ENCODE measurements at places on chromosomes 2 and 18.

GRCh38 chr2:212005085-212005671 lies 533.4 kb downstream of the ERBB4 start:
- peak; percentile 35 for DNase-seq

GRCh38 chr2:194223218-194223617 lies 1433.8 kb upstream of the SLC39A10 start:
- no peak for DNase-seq

DNA sequence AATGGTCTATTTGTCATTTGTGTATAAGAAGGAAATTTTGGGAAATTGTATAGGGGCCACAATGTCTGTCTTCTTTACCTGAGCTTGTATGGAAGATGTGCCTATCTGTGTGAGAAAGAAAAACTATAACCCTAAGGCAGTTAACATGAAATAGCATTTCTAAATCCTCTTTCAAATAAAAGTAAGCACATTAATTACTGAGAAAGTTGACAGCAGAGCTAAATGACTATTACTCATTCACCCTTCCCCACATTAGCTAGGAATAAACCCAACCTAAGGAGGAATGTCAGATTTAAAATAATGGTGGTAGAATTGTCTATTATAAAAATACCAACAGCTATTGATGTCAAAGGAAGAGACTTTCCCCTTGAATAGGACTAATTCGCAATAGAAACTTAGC lies 56.2 kb downstream of the SLC38A11 start:
- DNase-seq: no peak

GRCh38 chr2:62415518-62415917 lies 90.5 kb downstream of the TMEM17 start:
- no peak for DNase-seq

DNA sequence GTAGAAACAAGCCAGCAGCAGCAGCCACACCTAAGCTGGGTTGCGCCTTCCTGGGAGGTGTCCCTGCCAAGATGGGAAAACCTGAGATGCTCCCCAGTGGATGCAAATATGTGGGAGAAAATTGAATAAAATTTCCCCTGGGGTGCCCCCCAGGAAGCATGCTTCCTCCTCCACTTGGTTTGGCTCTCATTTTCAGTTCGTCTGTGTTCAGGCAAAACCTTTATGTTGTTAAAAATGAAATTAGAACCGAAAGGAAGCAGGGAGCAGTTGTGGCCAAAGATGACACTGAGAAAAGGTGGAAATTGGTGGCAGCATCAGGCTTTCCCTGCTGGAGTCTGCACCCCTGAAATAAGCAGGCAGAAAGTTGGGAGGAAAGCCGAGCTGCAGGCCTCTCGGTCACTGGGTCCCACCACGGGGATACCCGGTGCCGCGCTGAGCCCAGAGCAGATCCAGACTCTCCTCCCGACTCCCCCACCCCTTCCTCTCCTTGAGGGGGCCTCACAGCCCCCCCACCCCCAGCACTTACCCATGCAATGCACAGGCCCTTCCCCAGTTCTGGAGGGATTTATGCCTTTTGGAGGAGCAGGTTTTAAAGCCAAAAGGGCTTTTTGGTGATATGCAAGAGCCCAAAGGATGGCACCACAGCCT lies 267.7 kb upstream of the SPRED2 start:
- no peak for DNase-seq

GRCh38 chr2:162433491-162433890 lies 89.6 kb downstream of the GCA start:
- no peak for DNase-seq

DNA sequence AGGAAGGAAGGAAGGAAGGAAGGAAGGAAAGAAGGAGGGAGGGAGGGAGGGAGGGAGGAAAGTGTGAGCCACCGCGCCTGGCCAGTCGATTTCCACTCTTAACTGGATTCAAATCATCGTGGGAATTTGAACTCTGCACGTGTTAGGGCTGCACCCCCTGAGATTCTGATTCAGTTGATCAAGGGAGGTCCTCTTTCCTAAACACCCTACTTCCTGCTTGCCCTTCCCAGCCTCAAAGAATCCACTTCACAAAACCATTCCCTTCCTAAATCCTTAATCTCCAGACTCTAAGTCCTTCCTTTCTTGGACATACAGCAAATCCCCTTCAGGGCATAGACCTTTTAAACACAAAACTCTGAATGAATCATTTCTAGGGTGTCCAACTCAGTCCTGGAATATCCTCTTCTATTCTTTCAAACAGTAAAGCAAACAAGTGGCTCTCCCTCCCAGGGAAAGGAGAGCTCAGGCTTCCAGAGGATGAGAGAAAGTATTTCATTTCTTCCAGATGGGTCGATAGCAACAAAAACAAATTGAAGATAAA lies 68.2 kb upstream of the MBOAT2 start:
- DNase-seq: no peak

DNA sequence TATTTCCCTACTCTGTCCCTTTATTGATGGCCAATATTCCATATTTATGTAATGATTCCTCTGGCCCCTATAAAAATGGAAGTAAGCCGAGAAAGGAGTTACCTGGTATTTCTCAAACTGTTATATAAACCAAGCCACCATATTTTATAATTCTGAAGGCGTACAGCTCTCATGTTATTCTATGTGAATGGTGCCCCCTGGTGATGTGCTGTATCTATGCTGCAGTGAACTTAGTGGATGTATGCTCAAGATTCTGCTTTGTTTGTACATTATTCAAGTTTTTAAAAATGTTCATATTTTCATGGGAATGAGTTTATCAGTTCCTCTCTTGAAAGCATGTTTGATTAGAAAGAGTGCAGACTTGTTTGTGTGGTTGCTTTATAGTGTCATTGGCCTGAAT lies 194.5 kb upstream of the LRRTM1 start:
- DNase-seq: peak; percentile 18

DNA sequence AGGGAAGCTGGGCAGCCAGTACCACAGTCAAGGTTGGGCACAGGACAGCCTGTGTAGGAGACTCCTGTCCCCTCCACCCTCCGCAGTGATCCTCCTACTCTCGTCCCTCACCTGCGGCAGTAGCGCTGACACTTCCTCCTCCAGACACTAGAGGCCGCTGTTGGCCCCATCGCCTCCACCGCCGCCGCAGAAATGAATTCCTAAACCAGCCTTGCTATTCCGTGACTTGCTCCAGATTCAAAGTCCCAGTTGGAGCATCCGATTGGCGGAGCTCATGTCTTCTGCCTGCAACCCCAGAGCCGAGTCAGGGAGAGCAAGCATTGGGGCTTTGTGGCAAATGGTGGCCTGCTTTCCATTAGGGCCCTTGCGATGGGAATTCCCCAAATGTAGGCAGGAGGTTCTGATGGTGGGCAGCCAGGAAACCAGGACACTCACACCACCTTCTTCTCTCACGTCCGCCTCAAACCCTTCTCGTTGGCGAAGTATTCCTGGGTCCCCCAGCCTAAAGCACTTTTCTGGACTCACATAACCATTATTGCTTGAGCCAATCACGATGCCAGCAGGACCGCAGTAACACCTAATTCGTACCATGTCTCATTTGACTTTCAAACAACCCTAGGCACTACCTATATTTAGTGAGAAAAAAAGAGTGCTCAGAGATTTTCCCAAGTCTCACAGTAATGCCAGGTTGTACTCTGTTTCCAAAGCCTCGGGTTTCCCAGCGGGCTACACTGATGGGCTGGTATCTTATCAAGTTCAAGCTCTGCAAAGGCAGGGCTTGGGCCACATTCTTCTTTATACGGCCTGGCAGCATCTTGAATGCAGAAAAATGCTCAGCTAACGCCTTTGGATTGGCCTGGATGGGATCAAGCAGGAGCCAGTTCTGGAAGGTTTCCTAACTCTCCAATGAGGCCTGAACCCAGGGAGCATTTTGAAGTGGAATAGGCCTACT lies 1.2 kb upstream of the DNAJB2 start:
- DNase-seq: peak; percentile 81

DNA sequence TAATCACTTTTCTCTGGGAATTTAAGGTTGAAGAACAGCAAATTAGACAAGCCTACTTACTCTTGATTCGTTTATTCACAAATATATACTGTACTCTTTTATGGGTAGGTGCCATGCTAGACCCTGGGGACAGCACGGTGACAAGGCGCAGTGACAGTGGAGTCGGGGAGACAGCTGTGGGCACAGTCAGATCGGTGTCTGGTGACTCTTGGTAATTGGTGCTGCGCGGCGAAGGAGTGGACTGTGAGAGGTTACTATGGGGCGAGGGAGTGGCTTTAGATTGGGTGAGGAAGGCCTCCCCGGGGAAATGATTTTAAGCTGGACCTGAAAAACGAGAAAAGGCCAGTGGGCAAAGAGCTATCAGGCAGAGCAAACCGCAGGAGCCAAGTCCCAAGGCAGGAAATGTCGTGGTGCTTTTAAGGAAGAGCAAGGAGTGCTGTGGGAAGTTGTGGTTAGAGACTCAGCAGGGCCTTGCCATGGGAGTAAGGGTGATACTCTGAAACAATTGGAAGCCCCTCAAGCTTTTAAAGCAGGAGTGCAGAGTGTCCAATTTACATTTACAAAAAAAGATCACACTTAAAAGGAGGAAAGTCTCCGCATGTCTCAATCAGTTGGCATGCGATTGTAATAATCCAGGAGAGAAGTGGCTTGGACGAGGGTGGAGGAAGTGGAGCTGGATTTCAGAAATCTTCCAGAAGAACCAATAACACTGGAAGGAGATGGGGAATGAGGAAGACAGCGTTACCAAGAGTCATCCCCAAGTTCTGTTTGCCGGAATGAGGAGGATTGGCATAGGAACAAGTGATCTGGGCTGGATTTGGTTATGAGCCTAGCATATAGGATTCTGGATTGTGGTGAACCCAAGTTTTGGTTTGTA lies 36.1 kb upstream of the TXNDC2 start:
- DNase-seq: no peak

- no peak for DNase-seq
Measured at GRCh38 chr2:241563981-241564595, 5.5 kb downstream of the BOK start.

Data from neural crest cell (in vitro differentiated cells).